GM10248 (cell line): ENCODE measurements at places on chromosomes 2 and 18.
A peak's percentile ranks its signal among the peaks of the same experiment; 100 is the strongest.

DNA sequence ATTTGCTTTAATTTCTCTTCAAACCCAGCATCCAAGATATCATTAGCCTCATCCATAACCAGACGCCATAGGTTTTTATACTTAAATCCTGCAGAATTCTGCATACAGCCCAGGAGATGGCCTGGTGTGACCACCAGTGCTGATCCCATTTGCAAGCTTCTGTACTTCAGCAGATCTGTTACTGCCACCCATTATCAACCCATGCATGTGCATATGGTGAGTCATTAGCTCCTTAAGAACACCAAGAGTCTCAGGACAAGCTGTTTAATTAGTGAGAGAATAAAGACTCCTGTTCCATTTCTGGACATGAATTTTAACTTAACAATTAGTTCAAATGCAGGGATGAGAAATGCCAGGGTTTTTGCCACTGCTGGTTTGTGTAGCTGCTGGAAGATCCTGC is 110.7 kb upstream of the TANK start:
- no peak for DNase-seq

GRCh38 chr2:47249931-47250330 is 94.8 kb upstream of the STPG4 start:
- no peak for DNase-seq

- no peak for DNase-seq
Measured at GRCh38 chr2:226618544-226618874, 181.1 kb downstream of the IRS1 start.

GRCh38 chr18:7877609-7878008 is 310.5 kb downstream of the PTPRM start:
- DNase-seq: no peak

- no peak for DNase-seq
Measured at GRCh38 chr18:13435586-13436333, 217.2 kb downstream of the LDLRAD4 start.

GRCh38 chr2:19863303-19864041 is 38.3 kb downstream of the TTC32 start:
- DNase-seq: peak; percentile 87

- no peak for DNase-seq
Measured at GRCh38 chr2:57105694-57106093, 921.9 kb downstream of the CCDC85A start.

- no peak for DNase-seq
Measured at GRCh38 chr18:47558110-47558750, 306.8 kb upstream of the SKOR2 start.

DNA sequence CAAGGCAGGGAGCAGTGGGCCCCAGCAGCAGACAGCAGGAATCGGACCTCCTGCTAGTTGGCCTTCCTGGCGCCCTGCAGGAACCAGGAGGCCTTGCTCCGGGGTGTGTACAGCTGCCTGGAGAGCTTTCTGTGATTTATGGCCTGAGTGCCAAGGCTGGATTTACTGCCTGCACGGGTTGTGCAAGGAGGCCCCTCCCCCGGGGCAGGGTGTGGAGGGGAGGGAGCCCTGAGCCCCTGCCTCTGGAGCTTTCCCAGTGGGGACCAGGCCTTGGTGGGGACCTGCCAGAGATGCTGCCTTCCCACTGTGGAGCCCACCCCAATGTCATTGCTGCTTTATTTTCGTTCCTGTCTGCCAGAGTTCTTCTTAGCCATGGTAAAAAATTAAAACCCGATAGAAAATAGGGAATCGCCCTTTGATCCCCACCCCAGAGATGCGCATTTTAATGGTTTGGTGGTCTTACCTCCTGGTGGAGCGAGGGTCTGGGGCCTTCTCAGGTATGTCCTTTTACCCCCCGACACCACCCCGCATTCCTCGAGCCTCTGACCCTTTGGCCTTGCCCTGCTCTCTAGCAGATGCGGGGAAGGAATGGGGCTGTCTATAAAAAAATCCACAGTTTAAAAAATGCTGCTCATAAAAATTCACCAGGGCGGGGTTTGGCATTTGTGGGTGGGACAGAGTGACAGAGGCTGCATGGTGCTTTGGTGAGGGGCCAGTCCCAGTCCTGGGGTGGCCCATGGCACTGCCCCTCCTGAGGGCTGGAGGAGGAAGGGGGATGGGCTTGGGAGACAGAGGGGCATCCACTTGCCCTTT is 6.9 kb upstream of the RALB start:
- no peak for DNase-seq

DNA sequence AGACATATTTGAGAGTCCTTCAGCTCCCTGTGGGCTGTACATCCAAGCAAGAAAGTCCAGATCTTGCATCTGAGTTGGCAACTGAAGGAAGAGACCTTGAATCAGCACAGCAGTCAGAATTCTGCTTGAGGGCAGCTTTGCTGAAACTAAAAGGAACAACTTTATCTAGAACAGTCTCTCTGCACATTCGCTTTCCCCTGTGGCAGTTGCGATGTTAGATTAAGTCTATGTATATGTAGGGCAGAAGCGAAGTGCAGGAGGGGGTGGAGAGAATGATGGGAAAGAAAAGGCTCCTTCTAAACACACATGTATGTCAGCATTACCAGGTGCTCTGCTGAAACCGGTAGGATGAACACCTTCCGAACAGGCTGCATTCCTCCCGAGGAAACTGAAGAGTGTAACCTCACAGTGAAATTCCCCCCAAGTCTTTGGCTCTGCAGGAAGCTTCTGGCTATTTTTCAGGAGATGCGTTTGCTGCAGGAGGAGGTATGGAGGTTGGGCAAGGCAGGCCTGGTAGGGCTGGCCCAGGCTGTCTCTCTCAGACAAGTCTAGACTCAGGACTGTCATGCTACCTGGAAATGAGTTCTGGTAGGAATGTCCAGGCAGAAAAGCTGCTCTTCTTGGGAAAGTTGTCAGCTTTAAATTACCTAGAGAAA is 70.0 kb upstream of the ATL2 start:
- DNase-seq: no peak

DNA sequence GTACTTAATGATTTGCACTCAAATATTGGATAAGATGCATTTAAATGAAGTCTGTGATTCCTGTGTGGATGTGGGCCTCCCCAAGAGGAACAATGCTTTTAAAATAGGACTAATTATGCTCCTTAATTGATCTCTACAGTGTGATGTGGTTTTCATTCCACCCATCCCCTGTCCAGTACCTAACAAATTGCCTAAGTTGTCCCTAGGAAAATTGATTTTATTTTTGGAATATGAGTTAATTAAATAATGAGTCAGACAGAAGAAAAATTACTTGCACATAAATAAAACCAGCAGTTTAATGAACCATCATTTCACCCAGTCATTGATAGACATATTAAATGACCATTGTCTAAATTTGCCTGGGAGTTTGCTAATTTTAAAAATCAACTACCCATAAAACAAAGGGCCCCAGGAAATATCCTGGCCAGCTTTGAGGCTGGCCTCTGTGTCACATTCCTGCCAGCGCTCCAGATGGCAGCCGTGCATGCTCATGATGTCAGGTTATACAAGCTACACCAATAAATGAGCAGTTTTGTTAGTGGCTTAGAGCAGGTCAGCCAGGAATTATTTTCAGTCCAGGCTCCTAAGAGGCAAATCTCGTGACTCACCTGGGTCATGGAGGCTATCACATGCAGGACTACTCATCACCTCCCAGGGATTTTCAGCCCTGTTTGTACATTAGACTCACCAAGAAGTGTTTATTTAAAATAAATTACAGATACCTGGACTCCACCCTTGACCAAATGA is 31.9 kb downstream of the ABHD3 start:
- DNase-seq: no peak

DNA sequence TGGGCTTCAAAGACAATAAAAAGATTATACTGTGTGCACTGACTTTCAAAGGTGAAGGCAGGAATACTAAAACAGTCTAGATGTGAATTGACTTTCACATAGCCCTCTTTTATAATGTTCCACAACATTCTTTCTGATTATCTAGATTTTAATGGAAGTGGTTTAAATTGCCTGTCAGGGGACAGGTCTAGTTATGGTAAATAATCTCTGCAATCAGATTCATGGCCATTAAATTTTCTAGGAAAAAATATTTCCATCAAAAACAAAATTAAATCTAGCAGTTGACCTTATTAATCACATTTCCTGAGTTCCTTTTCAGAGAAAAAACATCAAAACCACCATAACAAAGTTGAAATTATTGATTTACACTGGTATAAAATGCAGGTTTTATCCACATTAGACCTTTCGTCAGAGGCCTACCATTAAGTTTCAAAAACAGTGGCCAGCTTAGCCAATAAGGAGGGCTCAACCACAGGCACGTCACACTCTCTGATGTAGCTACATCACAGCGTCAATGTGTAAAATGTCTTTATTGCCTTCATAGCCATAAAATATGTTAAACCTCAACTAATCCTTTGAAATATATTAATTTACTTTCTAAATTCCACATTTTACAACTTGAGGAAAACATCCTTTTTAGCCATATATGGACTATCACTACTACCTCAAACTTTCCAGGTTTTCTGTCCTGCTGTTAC is 79.4 kb downstream of the NOL10 start:
- DNase-seq: no peak

GRCh38 chr2:7670905-7671641 is 753.9 kb downstream of the RNF144A start:
- no peak for DNase-seq
